ENCODE measurements at places on chromosomes 1 and 21.

- no peak for DNase-seq
These were observed 200.5 kb downstream of the PCP4 start for GRCh38 chr21:40067751-40068150.

DNA sequence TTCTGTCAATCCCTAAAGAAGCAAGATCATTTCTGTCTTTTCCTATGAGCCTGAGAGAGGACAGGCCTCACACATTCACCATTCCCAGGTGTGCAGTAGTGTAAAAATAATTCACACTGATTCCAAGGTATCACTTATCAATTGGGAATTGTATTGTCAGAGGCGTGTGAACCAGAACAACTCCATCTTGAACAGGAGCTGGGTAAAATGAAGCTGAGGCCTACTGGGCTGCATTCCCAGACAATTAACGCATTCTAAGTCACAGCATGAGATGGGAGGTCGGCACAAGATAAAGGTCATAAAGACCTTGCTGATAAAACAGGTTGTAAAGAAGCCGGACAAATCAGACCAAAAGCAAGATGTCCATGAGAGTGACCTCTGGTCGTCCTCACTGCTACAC, 239.2 kb downstream of the SMYD3 start:
- no peak for DNase-seq

- DNase-seq: no peak
These were observed 8.3 kb downstream of the LRRC47 start for GRCh38 chr1:3787745-3788605.

- no peak for DNase-seq
These were observed 679.8 kb upstream of the ADAMTS5 start for GRCh38 chr21:27646691-27647090.
